Adipose tissue (tissue), 3 donors: ENCODE measurements at places on chromosomes 6 and 20. TPM values are rescaled to one million over a fixed set of nuclear protein-coding genes. Genes with fewer than 3 reads are reported as not detected.

The OGFR gene
- 41.6 TPM for polyA plus RNA-seq

The IPCEF1 gene
- 0.55 TPM for polyA plus RNA-seq

The SLC52A3 gene
- 1.0 TPM for polyA plus RNA-seq

The KHDRBS2 gene
- 0.03 TPM for polyA plus RNA-seq

The OVOL2 gene
- polyA plus RNA-seq, result 5.7 TPM

The CABLES2 gene
- 1.8 TPM for polyA plus RNA-seq

The ZNF334 gene
- polyA plus RNA-seq, result 1.3 TPM

The C20orf202 gene
- polyA plus RNA-seq, result 0.16 TPM

The GHRH gene
- not detected for polyA plus RNA-seq

The CGA gene
- polyA plus RNA-seq, result not detected

The CRIP3 gene
- not detected for polyA plus RNA-seq

The TRIM38 gene
- polyA plus RNA-seq, result 3.2 TPM

The GCNT2 gene
- polyA plus RNA-seq, result 0.34 TPM

The BMP5 gene
- 0.11 TPM for polyA plus RNA-seq

The CASS4 gene
- 2.0 TPM for polyA plus RNA-seq

The ANKEF1 gene
- polyA plus RNA-seq, result 1.5 TPM

The OXT gene
- 1.9 TPM for polyA plus RNA-seq

The PAQR8 gene
- polyA plus RNA-seq, result 1.0 TPM

The CTCFL gene
- 0.11 TPM for polyA plus RNA-seq

The CYP39A1 gene
- 4.8 TPM for polyA plus RNA-seq

The MYT1 gene
- polyA plus RNA-seq, result 0.25 TPM

The LAMA2 gene
- polyA plus RNA-seq, result 36.0 TPM

The IL17A gene
- not detected for polyA plus RNA-seq

The KCNS1 gene
- 0.01 TPM for polyA plus RNA-seq

The FBXO5 gene
- polyA plus RNA-seq, result 1.2 TPM

The TMEM14B gene
- polyA plus RNA-seq, result 33.2 TPM

The DEFB124 gene
- polyA plus RNA-seq, result 0.20 TPM

The LPA gene
- not detected for polyA plus RNA-seq

The MRPS18B gene
- 77.1 TPM for polyA plus RNA-seq

The HDGFL1 gene
- polyA plus RNA-seq, result not detected

The STX7 gene
- polyA plus RNA-seq, result 30.7 TPM

The CPXM1 gene
- 38.5 TPM for polyA plus RNA-seq

The SLC35D3 gene
- polyA plus RNA-seq, result 0.06 TPM

The TPBG gene
- 5.5 TPM for polyA plus RNA-seq

The LY6G5C gene
- polyA plus RNA-seq, result 3.5 TPM

The SNAP25 gene
- 3.0 TPM for polyA plus RNA-seq

The LBP gene
- polyA plus RNA-seq, result 53.7 TPM

The LINC00237 gene
- not detected for polyA plus RNA-seq

The SAMD3 gene
- polyA plus RNA-seq, result 0.76 TPM

The GPR6 gene
- not detected for polyA plus RNA-seq

The CD83 gene
- 1.4 TPM for polyA plus RNA-seq

The MAS1 gene
- polyA plus RNA-seq, result not detected

The RNF182 gene
- 0.16 TPM for polyA plus RNA-seq

The SPDEF gene
- 2.3 TPM for polyA plus RNA-seq

The SYNDIG1 gene
- polyA plus RNA-seq, result not detected

The FKBP1C gene
- polyA plus RNA-seq, result 0.34 TPM

The BEND6 gene
- polyA plus RNA-seq, result 0.27 TPM

The OR2B6 gene
- not detected for polyA plus RNA-seq

The C6orf58 gene
- polyA plus RNA-seq, result 0.05 TPM

The SDHAF4 gene
- polyA plus RNA-seq, result 8.4 TPM

The OPRL1 gene
- 0.45 TPM for polyA plus RNA-seq

The CALHM4 gene
- polyA plus RNA-seq, result not detected

The PDE7B gene
- 1.9 TPM for polyA plus RNA-seq

The CCN2 gene
- 32.5 TPM for polyA plus RNA-seq

The TFAP2A gene
- polyA plus RNA-seq, result 0.12 TPM

The SPTLC3 gene
- 2.3 TPM for polyA plus RNA-seq
